ENCODE measurements at places on chromosomes 1 and 21.

- no peak for DNase-seq
Observed at GRCh38 chr1:110211496-110212168, 1.5 kb downstream of the KCNC4 start.

GRCh38 chr1:27593678-27594563 is 10.0 kb downstream of the AHDC1 start:
- no peak for DNase-seq

DNA sequence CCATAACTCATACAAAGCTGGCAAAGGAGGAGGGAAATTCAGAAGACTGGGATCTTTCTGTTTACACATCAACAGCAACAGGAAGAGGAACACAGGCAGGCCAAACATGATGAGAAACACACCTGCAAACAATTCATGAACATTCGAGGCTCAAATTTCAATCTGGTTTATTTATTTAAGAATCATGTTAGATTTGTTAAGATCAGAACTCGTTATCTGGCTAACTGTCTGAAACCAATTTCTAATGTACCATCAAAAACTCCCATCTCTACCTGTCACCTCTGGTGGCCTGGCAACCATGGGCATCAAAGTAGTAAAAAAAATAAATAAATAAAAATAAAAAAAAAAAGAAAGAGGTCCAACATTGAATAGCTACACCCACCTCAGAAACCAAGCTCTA is 9.8 kb downstream of the LBR start:
- DNase-seq, result no peak

DNA sequence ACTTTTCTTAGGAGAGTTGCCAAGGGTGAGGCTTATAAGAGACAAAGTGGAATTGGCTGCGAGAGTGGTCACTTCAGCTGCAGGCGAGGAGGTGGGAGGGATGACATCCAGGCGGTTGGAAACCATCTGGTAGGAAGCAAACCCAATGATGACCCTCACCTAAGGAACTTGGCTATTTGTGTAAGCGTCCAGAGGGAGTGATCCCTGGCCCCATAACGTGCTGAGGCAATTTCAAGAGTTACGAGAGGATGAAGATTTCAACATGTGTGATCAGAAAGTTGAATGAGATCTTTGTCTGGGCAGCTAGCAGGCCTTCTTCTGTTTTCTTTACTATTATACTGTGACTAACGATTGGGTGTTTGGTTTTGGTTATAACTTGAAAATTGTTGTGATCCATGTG is 102.7 kb upstream of the VANGL1 start:
- no peak for DNase-seq

All from SK-N-DZ (cell line).